ENCODE measurements at places on chromosomes 13 and 19. TPM values are rescaled to one million over a fixed set of nuclear protein-coding genes. Genes with fewer than 3 reads are reported as not detected.

Gene SLC27A5
- polyA plus RNA-seq, result 16.8 TPM

GRCh38 chr19:44742330-44743061, 6.0 kb upstream of the BCL3 start:
- no peak for DNase-seq

DNA sequence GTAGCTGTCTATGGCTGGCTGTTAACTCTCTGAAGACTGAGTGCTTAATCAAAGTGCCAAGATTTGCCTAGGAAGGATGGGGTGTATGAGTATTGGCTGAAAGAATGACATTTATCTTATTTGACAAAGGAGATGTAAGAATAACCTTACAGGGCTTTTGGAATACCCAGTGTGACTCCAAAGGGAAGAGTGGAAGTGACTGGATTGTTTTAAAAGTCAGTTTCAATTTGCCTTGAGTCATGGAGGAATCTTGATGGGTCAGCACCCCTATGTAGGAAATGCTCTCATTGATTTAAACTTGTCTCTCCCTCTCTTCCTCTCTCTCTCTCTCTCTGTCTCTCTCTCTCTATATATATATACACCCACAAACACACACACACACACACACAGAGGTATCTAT, 118.4 kb upstream of the CLDN10 start:
- no peak for DNase-seq

DNA sequence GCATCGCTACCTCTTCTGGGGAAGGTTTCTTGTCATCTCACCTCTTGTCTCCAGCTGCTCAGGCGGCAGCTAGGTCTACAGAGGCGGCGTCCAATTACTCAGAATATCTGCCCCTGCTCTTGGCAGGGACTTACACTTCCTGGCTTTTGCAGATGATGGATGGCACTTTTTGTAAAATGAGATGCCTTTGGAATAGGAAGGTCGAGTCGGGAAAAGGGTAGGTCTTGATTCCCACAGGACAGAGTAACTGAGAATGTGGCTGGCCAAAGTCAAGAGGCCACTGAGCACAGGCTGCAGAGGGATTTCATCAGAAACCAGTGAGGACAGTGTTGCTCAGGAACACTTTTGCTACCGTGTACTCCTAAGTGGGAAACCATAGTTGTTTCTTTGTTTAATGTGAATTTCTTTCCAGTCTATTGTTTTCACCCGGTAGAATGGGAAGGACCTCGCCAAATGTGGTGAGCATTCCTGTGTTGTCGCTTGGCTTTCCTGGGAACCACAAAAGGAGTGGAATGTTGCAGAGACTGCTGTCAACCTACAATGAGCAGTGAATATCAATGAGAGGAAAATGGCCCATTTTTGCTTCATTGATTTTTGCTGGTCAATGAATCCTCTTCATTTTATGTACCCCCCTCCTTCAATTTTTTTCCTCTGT, 383.7 kb downstream of the HS6ST3 start:
- no peak for DNase-seq

GRCh38 chr13:55230570-55230908, 1910.2 kb upstream of the PRR20A start:
- no peak for DNase-seq

- DNase-seq, result no peak
These were observed 36.1 kb downstream of the LSM14A start for GRCh38 chr19:34208291-34208884.

Data from urinary bladder (tissue), 4 donors.